ENCODE measurements at places on chromosomes 16 and 17.

DNA sequence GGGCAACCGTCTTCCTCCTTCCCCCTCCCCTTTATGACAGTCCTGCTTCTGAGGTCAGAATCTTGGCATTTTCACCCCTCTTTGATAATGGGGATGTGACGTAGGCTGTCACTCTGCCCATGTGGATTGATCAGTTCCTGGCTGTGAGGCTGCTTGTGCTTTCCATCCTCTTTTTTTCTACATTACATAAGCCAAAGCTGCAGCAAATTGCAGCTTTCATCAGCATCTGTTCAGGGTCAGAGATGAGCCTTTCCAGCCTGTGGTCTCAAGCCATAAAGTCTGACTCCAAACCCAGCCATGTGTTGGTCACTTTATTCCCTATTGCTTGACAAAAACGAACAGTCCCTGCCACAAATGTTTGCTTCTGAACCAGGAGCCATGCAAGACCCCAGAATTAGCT, 535.1 kb downstream of the CDH11 start:
- no peak for DNase-seq

DNA sequence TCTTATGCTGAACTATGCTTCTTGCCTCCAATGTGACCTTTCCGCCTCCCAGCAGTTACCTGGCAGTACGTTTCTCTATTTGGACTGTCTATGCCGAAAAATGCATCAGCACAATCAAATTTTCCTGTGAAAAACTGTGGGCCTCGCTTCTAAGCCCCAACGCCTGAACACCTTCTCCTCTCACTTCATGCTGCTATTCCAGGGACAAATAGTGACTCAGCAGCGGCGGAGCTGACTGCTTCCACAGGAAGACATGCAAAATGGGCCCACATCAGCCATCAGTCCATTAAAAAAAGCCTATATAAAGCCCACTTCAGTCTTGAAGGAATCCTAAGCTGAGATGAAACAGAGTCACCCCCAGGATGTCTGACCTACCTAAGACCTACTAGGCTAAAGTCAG, 10.5 kb upstream of the PIP4K2B start:
- DNase-seq = no peak

DNA sequence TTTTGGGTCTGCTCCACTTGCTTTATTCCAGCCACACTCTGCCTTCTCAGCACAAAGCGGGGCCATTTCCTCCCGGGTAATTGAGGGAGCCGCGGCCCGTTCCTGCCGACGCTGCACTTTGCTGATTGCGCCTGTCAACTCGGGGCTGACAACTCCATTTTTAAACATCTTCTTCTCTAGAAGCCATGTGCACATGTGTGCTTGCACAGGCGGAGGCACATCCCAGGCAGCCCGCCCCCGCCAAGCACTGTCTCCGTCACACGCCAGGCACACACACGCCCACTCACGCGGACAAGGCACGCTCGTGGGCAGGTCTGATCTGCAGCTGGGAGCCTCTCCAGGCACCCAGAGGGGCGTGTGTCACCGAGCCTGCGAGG, 63.2 kb downstream of the ENGASE start:
- no peak for DNase-seq

GRCh38 chr17:31629696-31630470, 229.2 kb downstream of the COPRS start:
- DNase-seq = no peak

DNA sequence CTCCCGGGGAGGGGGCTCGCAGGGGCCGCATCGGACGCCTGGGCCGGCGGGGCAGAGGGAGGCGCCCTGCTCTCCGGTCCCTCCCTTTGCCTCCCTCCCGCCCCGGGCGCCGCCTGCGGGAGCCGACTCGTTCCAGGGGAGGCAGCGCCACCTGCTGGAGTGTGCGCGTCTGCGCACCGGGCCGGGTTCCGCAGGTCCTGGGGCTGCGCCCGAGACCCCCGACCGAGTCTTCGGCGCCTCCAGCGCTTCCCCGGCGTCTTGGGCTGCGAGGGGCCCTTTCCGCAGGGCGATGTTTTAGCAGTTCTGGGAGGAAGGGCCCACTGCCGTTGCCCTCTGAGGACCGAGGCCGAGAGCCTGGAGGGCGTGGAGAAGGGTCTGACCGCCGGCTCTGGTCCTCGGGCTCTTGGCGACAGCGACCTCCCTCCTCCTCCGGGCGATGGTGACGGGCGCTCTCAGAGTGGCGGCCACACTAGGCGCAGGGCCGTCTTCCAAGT, 106.3 kb downstream of the SEC14L1 start:
- DNase-seq = peak; percentile 58
